GM18507 (cell line): ENCODE measurements at places on chromosomes 2 and 18.
A peak's percentile ranks its signal among the peaks of the same experiment; 100 is the strongest.

DNA sequence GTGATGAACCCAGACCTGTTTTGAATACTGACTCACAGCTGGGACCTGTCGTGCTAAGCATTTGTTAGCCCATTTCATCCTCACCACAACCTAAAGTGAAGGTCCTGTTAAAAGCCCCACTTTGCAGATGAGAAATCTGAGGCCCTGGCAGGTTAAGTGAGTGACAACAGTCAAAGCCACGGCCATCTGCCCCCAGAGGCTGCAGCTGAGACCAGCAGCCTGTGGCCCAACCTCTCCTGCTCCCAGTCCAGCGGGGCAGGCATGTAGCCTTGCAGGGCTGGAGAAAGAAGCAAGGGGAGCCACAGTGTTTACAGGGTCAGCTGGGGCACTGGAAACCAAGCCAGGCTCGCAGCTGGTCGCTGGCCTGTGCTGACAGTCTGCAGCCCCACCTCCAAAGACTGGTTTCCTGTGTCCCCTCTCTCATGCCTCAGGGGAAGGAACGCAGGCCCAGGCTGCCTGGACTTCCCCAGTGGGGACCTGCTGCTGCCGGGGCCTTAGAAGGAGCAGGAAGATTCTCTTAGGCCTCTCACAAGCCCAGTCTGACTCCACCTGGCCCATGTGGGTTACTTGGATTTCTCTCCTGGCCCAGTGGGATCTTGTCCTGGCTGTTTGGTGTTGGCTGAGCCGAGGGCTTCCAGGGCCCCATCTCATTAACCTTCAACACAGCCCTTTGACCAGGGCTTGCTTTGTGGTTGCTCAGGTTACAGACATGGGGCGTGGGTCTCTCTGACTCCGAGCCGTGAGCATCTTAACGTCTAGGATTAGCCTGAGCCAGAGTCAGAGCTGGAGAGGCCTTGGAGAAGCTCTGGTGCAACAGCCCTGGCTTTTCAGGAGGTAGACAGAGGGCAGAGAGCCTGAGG, 1.7 kb downstream of the INPP5D start:
- peak; percentile 52 for DNase-seq

GRCh38 chr2:237864940-237865622, 5.7 kb downstream of the RAMP1 start:
- DNase-seq = no peak

DNA sequence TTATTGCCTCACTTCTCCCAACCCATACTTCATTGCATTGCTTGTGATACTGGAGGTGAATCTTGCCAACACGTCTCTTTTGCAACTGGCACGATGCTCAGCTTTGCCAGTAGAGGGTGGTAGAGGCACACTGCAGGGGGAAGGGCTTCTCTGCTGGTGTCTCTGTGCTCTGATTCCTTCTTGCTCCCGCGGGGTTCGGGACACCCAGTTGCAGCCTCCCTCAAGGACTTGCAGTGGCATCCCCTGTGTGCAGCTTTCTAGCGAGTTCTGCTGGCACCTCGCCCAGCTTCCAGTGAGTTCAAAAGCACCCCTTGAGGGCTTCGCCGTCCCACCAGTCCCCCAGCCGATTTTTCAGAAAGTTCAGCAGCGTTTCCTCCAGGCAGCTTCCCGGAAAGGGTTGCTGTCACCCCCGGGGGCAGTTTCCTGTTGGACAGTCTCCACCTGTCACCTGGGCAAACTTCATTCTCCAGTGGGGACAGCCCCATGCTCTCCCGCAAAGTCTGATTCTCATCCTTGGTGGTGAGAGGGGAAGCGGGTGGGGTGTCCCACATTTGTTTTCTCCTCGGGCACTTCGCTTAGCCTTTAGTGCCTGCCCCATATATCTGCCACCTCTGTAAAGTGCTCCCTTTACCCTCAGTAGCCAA, 35.4 kb upstream of the EN1 start:
- peak; percentile 36 for DNase-seq

DNA sequence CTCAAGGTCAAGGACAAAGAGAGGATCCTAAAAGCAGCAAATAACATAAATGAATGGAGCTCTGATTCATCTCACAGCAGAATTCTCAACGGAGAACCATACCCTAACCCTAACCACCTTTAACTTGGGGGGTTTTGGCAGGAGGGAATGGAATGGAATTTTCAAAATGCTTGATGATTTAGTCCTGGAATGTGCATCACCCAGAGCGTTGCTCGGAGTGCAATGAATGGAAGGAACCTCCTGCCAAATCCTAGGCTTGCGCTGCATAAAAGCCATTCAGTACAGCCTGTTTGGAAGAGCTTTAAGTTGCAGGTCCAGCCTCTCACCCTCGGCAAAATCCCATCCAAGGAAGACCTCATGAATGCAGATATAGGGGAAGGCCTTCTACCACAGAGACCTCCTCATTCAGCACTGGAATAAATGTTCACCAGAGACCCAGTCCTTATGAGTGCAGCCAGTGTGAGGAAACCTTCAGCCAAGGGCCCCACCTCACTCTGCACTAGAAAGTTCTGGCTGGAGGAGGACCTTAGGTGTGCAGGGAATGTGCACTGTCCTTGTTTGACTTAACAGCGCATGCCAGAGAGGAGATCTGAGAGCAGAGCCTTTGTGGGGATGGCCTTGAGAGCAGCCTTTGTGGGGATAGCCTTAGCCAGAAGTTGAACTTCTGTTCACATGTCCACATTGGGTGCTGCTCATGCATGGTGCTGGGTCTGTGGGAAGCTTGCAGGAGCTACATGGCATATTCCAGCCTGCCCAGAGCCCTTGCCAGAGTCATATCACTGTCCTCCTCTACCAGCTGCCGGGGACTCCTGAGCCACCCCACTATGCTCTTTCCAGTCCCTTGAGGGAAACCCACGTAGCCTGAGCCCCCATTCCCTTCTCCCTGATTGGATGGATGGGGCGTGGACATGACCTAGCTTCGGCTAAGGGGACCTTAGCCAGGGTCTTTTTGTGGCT, 30.5 kb downstream of the ASB1 start:
- no peak for DNase-seq
